ENCODE measurements at places on chromosomes 11 and 22. TPM values are rescaled to one million over a fixed set of nuclear protein-coding genes. Genes with fewer than 3 reads are reported as not detected.

Gene DMC1
- total RNA-seq, result 4.0 TPM

Gene PNPLA3
- total RNA-seq, result 3.6 TPM

- DNase-seq, result peak; percentile 98
Observed at GRCh38 chr11:120334894-120335462, 1.2 kb upstream of the ARHGEF12 start.

DNA sequence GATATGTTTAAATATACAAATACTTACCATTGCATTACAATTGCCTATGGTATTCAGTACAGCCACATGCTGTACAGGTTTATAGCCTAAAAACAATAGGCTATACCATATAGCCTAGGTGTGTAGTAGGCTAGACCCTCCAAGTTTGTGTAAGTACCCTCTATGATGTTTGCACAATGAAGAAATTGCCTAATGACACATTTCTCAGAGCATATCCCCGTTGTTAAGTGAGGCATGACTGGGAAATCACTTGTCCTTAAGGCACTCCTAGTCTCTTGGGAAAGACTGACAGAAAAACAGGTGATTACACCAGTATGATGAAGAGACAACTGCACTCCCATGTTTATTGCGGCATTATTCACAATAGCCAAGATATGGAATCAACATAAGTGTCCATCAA lies 187.2 kb downstream of the SPON1 start:
- no peak for DNase-seq

- no peak for DNase-seq
Observed at GRCh38 chr11:79461666-79462645, 21.1 kb upstream of the TENM4 start.
